Putamen (tissue), 1 donor: ENCODE measurements at places on chromosomes 1 and 21.

DNA sequence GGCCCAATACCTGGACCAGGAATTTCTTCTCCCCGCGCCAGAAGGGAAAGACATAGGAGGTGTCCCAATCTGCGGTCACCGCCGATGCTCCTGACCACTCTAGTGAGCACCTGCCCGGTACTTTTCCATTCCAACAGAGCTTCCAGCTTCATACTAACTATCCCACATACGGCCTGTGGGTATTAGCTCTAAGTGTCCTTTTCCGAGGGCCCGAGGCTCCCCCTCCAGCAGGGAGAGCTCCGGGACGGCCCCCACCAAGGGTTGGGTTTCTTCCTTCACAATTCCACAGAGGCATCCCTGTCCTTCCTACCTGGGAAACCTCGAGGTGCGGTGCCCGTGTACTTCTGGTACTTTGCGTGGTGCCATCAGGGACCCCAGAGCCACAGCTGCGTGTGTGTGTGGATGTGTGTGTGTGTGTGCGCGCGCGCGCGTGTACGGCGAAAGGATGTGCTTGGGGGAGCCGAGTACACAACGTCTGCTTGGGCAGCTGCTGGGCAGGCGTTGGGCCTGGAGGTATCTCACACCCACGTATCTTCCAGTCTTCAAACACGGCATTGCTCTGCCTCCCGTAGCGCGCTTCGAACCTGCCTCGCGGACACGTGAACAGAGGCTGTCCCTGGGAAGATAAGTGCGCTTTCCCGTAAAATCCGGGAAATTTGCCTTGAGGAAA is 2.4 kb upstream of the SIM2 start:
- DNase-seq: no peak

DNA sequence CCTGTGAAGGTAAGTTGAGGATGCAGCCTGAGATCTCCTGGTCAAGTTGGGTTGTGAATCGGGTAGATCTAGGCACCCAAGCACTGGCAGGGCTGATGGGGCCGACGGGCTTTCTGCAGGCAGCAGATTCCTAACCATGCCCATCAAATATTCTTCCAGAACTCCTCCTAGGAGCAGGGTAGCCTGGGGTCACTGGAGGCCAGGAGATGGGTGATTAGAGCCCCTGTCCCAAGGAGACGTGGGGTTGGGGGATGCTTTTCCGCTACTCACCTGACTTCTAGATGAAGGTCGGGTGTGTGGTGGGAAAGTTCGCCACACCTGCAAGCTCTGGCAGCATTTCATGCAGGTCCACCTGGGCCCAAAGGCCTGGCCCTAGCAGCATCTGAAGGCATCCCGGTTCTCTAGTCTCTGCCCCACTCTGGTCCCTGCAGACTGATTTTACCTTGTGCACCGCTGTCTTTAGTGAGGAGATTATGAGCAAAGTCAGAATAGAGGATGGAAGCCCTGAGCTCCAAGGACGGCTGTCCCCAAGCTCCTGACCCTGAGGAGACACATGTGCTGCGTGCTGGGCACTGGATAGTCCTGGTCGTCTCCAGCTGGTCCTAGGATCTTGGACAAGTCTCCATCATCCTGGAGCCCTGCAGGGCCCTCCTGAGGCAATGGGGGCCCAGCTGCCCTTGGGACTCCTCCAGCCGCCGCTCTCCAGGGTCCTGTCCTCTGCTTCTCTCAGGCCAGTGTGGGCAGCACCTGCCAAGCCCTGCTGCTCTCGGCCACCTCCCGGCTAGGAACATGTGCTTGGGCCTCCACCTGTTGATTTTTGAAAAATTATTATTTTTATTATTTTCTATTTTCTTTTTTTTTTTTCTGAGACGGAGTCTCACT is 21.8 kb upstream of the C2CD2 start:
- DNase-seq: no peak

DNA sequence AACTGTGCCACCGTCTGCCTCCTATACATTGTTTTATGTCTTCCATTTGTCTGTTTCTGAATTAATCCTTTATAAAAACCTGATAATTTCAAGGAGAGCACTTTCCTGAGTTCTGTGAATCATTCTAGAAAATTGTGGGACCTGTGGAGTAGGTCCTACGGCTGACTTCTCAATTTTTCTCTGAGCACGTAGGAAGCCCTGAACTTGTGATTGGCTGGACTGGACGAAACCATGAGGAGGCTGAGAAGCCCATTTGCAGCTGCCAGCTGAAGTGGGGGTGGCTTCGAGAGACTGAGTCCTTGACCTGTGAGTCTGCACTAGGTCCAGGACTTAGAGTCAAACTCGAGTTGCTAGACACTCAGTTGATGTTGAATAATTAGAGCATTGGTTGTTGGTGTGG is 277.1 kb upstream of the NCAM2 start:
- DNase-seq: no peak

DNA sequence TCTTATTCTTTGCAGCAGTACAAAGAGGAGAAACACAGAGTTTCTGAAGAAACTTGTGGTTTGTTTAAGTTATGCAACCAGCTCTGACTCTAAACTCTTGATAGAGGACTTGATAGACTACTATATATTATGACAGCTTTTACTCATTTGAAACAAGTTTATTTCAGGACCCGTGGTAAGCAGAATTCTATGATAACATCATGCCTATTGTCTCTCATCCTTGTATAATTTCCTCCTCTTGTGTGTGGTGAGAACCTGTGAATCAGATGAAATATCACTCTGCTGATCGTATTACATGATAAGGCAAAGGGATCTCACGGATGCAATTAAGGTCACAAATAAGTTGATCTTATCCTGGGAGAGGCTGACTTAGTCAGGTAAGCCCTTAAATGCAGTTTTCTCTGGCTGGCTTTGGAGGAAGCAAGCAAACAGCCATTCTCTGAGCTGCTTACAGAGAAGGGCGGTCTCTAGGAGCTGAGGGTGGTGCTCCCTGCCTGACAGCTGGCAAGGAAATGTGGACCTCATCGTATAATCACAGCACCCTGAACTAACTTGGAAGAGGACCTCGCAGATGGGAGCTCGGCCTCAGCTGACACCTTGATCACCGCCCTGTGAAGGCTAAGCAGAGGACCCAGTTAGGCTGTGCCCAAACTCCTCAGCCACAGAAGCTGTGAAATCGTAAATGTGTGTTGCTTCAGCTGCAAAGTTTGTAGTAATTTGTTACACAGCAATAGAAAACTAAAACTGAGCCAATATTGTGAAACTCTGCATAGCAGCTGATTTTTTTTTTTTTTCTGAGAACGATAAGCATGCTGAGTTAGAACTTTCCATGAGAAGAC is 151.1 kb upstream of the DPT start:
- no peak for DNase-seq

DNA sequence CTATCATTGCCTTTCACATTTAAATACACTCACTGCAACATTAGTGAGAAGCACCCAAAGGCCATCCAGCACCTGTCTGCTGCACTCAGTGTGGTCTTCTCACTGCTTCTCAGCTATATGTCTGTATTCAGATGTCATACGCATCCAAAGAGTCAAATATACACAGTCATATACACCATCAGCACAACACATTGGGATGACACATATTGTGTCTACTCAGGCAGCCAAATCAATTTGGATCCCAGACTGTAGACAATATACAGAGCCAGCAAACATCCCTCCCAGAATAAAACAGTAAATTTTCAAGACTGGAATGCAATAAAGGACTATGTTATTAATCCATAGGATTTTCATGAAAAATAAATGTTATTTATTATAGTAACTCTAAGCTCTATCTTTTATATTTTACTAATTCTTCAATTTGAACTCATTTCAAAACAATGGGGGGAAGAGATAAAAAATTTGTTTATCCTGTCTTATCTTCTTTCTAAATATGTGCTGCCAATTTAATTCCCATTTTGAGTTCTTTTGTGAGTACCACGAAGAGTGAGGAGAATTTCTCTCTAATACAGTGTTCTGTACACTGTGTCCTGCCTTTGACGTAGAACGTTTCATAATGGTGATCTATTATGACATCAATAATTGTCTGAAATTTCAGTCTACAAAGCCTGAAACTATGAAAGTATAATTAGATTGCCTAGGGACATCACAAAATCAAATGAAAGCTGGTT is 602.2 kb upstream of the CXADR start:
- DNase-seq: no peak

DNA sequence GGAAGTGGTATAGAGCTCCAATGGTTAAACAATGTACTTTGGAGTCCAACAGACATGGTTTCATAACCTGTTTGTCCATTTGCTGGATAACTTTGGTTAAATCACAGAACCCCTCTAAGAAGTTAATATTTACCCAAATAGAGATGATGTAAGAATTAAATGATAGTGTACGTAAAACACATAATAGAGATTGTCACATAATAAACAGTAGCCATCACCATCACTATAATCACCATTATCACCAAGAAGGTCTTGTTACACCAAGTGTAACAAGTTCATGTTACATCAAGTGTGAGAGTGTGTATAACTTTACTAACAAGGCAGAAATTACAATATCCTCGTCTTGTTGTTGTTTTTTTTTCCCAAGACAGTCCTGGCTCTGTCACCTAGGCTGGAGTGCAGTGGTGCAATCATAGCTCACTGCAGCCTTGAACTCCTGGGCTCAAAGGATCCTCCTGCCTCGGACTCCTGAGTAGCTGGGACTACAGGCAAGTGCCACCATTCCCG is 23.3 kb downstream of the NUCKS1 start:
- no peak for DNase-seq

GRCh38 chr1:226635456-226635941 is 86.9 kb downstream of the STUM start:
- DNase-seq: no peak

DNA sequence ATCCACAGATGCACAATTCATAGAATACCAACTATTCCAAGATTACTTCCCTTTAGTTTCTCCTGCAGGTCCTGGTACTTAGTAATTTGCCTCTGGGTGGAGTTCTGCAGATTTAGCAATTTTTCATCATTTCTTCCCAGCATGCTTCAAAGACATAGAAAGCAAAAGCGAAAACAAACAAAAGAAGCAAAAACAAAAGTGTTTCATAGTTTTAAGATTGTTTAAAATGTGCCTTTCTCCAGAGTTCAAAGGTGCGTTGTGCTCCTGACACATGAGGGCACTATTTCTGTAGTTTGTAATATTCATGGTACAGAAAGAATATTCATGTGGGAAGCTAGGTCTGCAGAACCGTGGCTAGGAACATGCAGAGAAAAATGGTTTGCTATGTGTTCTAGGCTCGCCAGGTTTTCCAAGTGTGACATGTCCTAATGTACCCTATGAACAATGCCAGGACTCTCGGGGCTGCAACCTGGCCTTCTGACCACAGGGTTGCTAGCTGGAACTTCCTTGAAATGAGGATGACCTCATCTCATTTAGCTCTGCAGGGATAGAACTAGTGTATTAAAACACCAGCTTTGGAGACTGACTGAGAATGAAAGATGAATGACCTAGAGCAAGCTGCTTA is 30.0 kb upstream of the RCSD1 start:
- DNase-seq: peak; percentile 50

DNA sequence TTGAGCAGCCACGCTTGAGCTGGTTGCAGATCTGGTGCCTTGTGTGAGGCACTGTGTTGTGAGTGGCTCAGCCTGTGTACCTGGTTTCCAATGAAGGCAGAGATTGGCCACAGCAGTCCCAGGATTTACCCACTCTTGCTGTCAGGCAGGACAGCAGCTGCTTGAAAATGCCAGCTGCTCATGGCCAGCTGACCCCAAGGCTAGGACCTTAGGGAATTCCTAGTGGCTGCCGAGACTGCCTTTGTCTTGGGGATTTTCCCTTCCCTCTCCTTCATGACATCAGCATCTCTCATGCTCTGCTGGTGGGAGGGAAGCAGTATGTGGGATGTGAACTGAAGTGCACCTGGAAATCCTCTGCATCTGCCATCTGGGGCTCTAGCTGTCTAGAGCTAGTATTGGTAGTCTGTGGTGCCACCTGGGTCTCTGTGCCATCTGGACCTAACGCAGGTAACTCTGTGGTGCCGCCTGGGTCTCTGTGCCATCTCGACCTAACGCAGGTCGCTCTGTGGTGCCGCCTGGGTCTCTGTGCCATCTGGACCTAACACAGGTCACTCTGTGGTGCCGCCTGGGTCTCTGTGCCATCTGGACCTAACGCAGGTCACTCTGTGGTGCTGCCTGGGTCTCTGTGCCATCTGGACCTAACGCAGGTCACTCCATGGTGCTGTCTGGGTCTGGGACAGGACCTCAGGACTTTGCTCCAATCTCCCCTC is 3.8 kb upstream of the LRRC47 start:
- DNase-seq: no peak

GRCh38 chr1:35453031-35453430 is 104.2 kb downstream of the KIAA0319L start:
- DNase-seq: no peak

GRCh38 chr1:109762821-109763645 is 690 bp downstream of the EPS8L3 start:
- no peak for DNase-seq

GRCh38 chr1:43382027-43382779 is 7.4 kb downstream of the MED8 start:
- peak; percentile 93 for DNase-seq

DNA sequence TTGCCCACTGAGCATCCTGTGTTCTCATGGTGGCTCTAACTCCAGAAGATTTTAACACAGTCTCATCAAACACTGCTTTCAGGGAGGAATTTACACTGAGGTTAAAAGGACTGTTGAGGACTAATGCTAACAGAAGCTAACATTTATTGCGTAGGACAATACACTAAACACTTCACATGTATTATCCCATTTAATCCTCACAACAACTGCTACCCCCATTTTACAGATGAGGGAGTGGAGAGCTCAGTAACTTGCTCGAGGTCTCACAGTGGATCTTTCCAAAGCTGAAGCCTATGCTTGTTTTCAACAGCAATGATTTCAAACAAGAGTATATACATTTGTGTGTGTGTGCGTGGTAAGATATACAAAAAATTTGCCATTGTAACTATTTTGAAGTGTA is 13.9 kb downstream of the ATF3 start:
- no peak for DNase-seq

GRCh38 chr1:203117611-203118575 is 9.6 kb upstream of the ADORA1 start:
- peak; percentile 52 for DNase-seq

- DNase-seq: no peak
These were observed 6.0 kb downstream of the PIK3CD start for GRCh38 chr1:9657521-9658032.

- no peak for DNase-seq
These were observed 10.5 kb downstream of the SERINC2 start for GRCh38 chr1:31423418-31423947.

DNA sequence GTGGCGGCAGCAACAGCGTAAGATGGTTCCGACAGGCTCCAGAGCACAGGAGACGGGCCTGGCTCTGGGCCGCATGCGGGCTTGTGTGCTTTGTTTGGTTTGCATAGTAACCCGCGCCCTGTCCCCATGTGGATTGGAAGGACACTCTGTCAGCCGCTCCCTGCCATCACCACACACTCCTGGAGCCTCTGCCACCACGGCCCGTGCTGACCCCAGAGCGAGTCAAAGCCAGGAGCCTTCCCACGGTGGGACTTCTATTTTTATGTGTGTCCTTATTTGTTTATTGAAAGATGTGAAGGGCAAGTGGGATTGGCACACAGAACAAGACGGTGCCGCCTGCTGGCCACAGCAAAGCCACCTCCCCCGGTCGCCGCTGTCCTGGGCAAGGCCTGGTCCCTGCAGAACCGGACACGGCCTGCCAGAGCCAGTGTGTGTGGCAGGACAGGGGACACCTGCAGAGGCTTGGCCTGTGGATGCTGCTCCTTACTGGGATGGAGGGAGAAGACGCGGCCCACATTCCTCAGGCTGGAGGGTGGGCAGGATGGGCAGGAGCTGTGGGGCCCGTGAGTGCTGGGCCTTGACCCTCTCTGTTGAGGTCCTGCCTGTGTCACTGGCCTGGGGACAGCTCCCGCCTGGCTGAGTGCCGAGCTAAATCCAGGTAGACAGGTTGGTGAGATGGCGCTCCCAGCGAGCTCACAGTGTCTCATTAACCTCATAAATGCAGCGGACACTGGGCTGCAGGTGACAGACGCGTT is 64.4 kb downstream of the AGPAT3 start:
- no peak for DNase-seq

GRCh38 chr1:246587032-246587431 is 20.8 kb downstream of the CNST start:
- no peak for DNase-seq
